Smooth muscle cell of bladder (primary cell): ENCODE measurements at places on chromosomes 2 and 18. TPM values are rescaled to one million over a fixed set of nuclear protein-coding genes. Genes with fewer than 3 reads are reported as not detected.

C2orf81 gene
- total RNA-seq: 0.57 and 0.83 TPM in 2 replicates

VWC2L gene
- under 0.01 TPM in 1 of 2 replicates, not detected in the other for total RNA-seq

CHRND gene
- not detected in 2 replicates for total RNA-seq

TPGS2 gene
- 108 and 112 TPM in 2 replicates for total RNA-seq

RNF125 gene
- 0.28 TPM in 2 replicates for total RNA-seq

TWIST2 gene
- total RNA-seq: 45.2 and 60.6 TPM in 2 replicates

KATNAL2 gene
- total RNA-seq: 3.4 and 3.6 TPM in 2 replicates

RAD51AP2 gene
- total RNA-seq: not detected in 2 replicates

MAP4K3 gene
- total RNA-seq: 40.1 and 46.5 TPM in 2 replicates

STON1 gene
- total RNA-seq: 27.3 and 48.2 TPM in 2 replicates

AGXT gene
- 0.14 TPM in 1 of 2 replicates, not detected in the other for total RNA-seq

VPS54 gene
- 19.6 and 20.4 TPM in 2 replicates for total RNA-seq

FAM228A gene
- under 0.01 and 0.18 TPM in 2 replicates for total RNA-seq

SLC23A3 gene
- total RNA-seq: 0.57 and 2.4 TPM in 2 replicates

WDR43 gene
- total RNA-seq: 59.4 and 81.8 TPM in 2 replicates

KCNG2 gene
- total RNA-seq: 1.3 and 4.7 TPM in 2 replicates

NCOA1 gene
- total RNA-seq: 11.9 and 12.6 TPM in 2 replicates

CTAGE1 gene
- not detected in 2 replicates for total RNA-seq

GPR75 gene
- 0.71 and 0.74 TPM in 2 replicates for total RNA-seq

IL1RL1 gene
- total RNA-seq: 0.14 and 0.18 TPM in 2 replicates

CNDP1 gene
- total RNA-seq: not detected in 2 replicates

VAPA gene
- 235 and 277 TPM in 2 replicates for total RNA-seq

SCN7A gene
- 0.09 and 0.14 TPM in 2 replicates for total RNA-seq

ATP6V1B1 gene
- total RNA-seq: 0.18 and 0.71 TPM in 2 replicates

TMEM17 gene
- 1.8 and 2.7 TPM in 2 replicates for total RNA-seq

FHL2 gene
- 152 and 244 TPM in 2 replicates for total RNA-seq

ZNF2 gene
- total RNA-seq: 6.1 and 9.8 TPM in 2 replicates

CSRNP3 gene
- total RNA-seq: 0.57 and 0.74 TPM in 2 replicates

ZAP70 gene
- not detected in 2 replicates for total RNA-seq

KDM3A gene
- total RNA-seq: 17.2 and 27.8 TPM in 2 replicates

SLC66A2 gene
- total RNA-seq: 34.7 and 47.2 TPM in 2 replicates

GLI2 gene
- 6.4 and 11.3 TPM in 2 replicates for total RNA-seq
